Neural crest cell (in vitro differentiated cells): ENCODE measurements at places on chromosomes 5 and 9.

DNA sequence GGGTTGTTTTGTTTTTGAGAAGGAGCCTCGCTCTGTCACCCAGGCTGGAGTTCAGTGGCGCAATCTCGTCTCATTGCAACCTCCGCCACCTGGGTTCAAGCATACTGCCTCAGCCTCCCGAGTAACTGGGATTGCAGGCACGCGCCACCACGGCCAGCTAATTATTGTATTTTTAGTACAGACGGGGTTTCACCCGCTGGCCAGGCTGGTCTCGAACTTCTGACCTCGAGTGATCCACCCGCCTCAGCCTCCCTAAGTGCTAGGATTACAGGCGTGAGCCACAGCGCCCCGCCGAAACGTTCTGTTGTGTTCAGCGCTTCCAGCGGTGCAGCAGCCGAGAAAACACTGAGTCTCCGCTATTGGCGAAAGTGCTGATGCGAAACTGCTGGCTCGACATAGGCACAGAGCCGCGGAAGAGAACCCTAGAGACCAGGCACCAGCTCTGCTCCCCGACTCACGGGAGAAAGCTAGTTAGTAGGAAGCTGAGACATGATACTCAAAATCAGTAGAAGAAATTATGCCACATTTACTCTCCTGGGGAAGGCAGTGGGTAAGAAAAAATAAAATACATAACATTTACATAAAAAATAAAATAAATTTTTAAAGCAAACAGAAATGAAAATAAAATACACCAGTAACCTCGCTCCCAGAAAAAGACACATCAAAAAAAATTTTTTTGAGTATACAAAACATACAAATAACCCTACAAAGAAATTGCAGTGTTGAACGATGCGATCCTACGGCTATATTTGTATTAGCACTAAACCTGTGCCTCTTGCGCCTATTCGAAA lies 31.6 kb downstream of the ANXA2R start:
- DNase-seq: peak; percentile 88

GRCh38 chr9:2461892-2462291 lies 159.7 kb upstream of the VLDLR start:
- no peak for DNase-seq

- no peak for DNase-seq
These were observed 168.8 kb downstream of the GAPVD1 start for GRCh38 chr9:125430161-125431011.

DNA sequence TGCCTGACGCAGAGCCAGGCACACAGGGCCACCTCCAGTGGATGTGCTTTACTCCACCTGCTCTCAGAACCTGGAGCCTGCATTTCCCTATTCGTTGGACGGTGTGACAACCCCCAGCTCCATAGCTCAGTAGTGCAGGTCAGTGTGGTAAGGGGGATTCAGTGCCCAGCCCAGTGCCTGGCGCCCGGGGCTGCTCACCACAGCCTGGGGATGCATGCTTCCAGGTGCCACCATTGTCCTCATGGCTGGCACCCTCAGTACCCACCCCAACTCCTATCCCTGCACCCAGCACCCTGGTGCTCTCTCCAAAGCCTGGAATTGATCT lies 32.8 kb upstream of the ADAMTS2 start:
- no peak for DNase-seq

DNA sequence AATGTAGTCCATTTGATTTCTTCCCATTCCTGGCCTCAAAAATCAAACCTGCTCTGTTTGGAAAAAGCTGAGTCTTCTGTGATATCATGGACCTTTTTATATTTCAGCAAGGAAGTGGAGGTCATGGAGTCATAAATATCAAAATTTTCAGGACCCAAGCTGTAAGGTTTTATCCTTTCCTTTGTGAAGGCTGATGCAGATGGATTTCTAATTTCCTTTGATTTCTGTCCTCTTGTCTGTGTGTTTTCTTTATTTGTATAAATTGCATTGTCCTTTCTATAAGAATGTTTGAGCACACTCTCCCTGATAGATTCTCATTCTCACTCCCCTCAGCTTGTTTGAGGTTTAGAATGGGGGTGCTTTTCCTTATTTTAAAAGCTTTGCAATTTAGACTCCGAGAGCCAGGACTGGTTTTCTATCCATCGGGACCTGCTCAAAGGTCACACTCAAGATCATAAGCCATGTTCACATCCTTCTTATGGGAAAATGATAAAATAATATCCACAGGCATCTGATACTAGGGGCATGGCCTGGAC lies 127.4 kb upstream of the TMEM161B start:
- no peak for DNase-seq

DNA sequence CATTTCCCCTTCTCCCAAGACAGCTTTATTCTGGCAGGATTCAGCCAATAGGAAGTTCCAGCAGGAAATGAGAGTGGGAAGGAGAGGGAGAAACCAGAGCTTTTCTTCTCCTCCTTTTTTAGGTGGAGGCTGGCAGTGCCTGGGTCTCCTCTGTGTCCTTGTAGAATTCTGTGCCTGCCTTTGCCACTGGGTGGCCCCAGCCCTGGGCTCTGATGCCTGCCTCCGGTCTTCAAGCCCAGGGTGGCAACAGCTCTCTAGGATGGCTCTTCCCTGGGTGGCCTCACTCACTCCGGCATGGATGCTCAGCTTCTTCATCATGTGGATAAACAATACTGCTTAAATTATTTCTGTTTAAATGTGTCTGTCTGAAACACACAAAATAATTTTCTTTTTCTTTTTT lies 694.8 kb downstream of the SEMA5A start:
- no peak for DNase-seq

- DNase-seq: no peak
These were observed 4.3 kb downstream of the RIC1 start for GRCh38 chr9:5633243-5633642.

- DNase-seq: peak; percentile 26
These were observed 15.8 kb downstream of the NDST1 start for GRCh38 chr5:150523472-150524350.

GRCh38 chr9:87010626-87011025 lies 63.3 kb upstream of the GAS1 start:
- no peak for DNase-seq
